ENCODE measurements at places on chromosomes 4 and X. TPM values are rescaled to one million over a fixed set of nuclear protein-coding genes. Genes with fewer than 3 reads are reported as not detected.

CYBB gene
- total RNA-seq: 6.6 TPM

TSPAN6 gene
- 2.3 TPM for total RNA-seq

HTN3 gene
- not detected for total RNA-seq

RBM46 gene
- not detected for total RNA-seq

ELMOD2 gene
- 9.2 TPM for total RNA-seq

DDX60 gene
- total RNA-seq: 3.0 TPM

SSX4 gene
- not detected for total RNA-seq

SPP1 gene
- 8.0 TPM for total RNA-seq

HTN1 gene
- total RNA-seq: not detected

HPGDS gene
- total RNA-seq: 0.79 TPM

FREM3 gene
- not detected for total RNA-seq

- no peak overlapping the region for H3K27ac ChIP-seq
- H3K4me1 ChIP-seq: no peaks in the 10 kb centered on the region
- no peak overlapping the region for H3K4me3 ChIP-seq
- DNase-seq: no peak
- no peaks in the 10 kb centered on the region for H3K36me3 ChIP-seq
These were observed 306.4 kb downstream of the CXXC4 start for GRCh38 chr4:104188301-104188700.

GRCh38 chr4:78047366-78047765 is 9.8 kb upstream of the FRAS1 start:
- H3K27me3 ChIP-seq: no peaks in the 10 kb centered on the region
- no peak overlapping the region for H3K27ac ChIP-seq
- no peaks in the 10 kb centered on the region for H3K4me1 ChIP-seq
- no peaks in the 10 kb centered on the region for H3K36me3 ChIP-seq
- no peak overlapping the region for H3K4me3 ChIP-seq

GRCh38 chr4:622996-623913 is 2.1 kb upstream of the PDE6B start:
- H3K36me3 ChIP-seq: no peaks in the 10 kb centered on the region
- no peak overlapping the region for H3K4me3 ChIP-seq
- no peak for DNase-seq
- no peak overlapping the region for H3K27ac ChIP-seq

DNA sequence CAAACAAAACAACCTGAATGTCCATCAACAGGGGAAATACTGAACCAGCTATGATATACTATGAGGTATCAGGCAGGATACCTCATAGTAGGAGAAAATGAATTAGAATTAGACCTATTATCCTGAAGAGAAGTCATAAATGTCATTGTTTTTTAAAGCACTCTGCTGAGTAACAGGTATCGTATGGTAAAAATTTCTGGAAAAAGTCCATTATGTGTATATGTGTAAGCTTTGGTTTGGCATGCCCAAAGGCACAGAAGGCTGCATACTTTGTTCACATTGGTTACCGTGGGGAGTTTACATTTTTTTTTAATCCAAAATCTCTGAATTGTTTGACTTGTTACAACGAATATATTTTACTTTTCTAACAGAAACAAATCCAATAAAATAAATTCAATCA is 70.5 kb downstream of the RPS3A start:
- H3K36me3 ChIP-seq: no peaks in the 10 kb centered on the region
- no peak overlapping the region for H3K4me3 ChIP-seq
- no peak overlapping the region for H3K27ac ChIP-seq
- H3K4me1 ChIP-seq: peaks cover 6% of the 10 kb centered on the region
- no peaks in the 10 kb centered on the region for H3K27me3 ChIP-seq

DNA sequence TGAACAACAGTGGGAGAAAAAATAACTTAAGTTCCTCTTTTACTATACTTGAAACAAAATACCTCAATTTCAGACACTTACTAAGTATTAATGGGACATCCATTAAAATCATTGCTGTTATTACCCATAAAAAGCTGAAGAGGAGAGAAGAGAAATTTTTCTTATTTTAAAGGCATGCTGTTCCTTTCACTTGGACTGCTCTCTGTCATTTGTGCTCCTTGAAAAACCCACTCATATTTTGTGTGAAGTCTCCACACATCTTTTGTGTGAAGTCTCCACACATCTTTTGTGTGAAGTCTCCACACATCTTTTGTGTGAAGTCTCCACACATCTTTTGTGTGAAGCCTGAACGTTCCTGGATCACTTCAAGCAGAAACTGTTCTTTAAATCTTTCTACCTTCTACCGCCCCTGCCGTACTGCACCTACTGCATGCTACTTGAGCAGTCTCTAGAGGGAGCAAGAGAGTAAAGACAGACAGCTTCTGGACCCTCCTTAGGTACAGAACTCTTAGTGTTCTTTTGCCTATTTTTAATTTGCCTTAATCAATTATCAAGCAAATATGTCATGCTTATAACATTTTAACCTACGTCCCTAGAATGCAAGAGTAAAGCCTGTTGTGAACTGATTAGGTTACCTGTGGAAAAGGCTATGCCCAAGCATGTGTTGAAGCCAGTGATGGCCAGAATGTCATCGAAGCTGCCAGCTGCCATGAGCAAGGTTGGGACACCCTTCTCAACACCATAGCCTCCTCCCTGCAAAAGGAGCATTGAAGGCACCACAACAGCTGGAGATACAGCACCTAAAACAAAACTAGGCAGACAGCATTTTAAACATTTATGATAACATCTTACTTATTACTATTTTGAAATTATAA is 27.1 kb upstream of the SLC9B1 start:
- H3K27me3 ChIP-seq: no peaks in the 10 kb centered on the region
- no peaks in the 10 kb centered on the region for H3K4me1 ChIP-seq
- H3K36me3 ChIP-seq: no peaks in the 10 kb centered on the region

GRCh38 chr4:55030589-55030988 is 94.8 kb downstream of the KDR start:
- no peaks in the 10 kb centered on the region for H3K36me3 ChIP-seq
- no peak for DNase-seq
- H3K27me3 ChIP-seq: no peaks in the 10 kb centered on the region
- no peaks in the 10 kb centered on the region for H3K4me1 ChIP-seq

DNA sequence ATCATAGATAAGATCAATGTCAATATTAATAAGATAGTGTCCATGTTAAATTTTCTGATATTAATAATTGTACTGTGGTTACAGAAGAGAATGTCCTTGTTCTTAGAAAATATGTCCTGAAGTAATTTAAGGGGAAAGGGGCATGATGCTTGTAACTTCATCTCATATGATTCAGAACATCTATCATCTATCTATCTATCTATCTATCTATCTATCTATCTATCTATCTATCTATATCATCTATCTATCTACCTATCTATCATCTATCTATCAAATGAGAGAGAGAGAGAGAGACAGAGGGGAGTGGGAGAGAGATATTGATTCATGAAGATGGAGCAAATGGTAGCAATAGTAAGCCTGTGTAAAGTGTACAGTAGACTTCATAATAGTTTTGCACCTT is 124.8 kb upstream of the FAT1 start:
- no peaks in the 10 kb centered on the region for H3K27me3 ChIP-seq
- no peaks in the 10 kb centered on the region for H3K4me1 ChIP-seq
- no peak for DNase-seq
- H3K36me3 ChIP-seq: no peaks in the 10 kb centered on the region

DNA sequence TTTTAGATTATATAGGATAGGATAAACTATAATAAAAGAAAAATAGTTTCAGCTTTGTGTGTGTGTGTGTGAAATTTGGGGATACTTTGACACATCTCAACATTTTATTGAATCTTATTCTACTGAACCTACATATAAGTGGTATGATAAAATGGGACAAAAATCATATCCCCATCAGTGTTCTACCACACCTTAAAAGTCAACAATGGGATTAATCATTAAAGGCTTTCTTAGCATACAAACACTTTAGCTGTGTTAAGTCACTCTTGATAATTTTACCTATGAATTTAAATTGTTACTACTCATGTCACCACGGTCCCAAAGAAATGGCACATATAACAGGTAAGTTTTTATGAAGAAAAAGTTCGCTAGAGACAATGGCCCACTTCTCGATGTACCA is 37.7 kb upstream of the LRBA start:
- H3K36me3 ChIP-seq: no peaks in the 10 kb centered on the region
- DNase-seq: no peak
- no peak overlapping the region for H3K27ac ChIP-seq
- H3K4me3 ChIP-seq: no peak overlapping the region
- H3K4me1 ChIP-seq: no peaks in the 10 kb centered on the region

- H3K4me1 ChIP-seq: no peaks in the 10 kb centered on the region
- H3K27ac ChIP-seq: no peak overlapping the region
- DNase-seq: no peak
These were observed 36.9 kb downstream of the PAQR3 start for GRCh38 chr4:78902298-78902697.

DNA sequence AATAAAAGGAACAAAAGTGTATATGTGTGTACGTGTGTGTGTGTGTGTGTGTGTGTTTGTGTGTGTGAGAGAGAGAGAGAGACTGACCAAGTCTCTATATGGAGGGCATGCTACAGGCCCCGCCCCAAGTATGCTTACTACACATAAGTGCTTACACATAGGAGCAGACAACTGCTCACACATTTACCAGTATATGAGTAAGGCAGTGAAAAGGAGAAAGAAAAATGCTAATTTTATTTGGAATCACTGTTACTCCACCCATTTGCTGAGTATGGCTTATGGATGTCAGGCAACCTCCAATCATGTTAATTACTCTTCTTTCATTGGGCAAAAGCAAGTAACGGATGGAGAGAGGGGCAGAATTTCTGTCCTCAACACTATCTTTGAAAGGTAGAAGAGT is 107.6 kb upstream of the STK26 start:
- no peaks in the 10 kb centered on the region for H3K27me3 ChIP-seq
- DNase-seq: no peak
- H3K27ac ChIP-seq: no peak overlapping the region
- no peaks in the 10 kb centered on the region for H3K36me3 ChIP-seq

DNA sequence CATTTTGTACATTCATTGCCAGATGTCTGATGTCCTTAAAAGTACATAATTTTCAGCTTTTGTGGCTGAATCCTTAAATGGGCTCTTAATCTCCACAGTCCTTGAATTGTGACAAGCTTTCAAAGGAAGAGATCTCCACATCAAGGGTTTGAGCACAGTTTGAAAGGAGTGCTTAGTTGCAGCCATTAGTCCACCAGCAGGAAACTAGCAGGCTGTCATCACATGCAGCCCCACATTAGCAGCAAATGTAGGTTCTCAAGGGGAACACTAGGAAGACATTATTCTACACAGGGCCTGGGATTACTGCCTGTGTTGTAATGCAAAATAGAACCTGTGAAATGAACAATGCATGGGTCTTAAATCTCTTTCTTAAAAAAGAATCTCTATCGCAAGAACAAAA is 173.2 kb downstream of the CBLL2 start:
- H3K4me3 ChIP-seq: no peak overlapping the region
- no peak overlapping the region for H3K27ac ChIP-seq
- no peaks in the 10 kb centered on the region for H3K36me3 ChIP-seq
- DNase-seq: no peak
- no peaks in the 10 kb centered on the region for H3K27me3 ChIP-seq
- no peaks in the 10 kb centered on the region for H3K4me1 ChIP-seq

DNA sequence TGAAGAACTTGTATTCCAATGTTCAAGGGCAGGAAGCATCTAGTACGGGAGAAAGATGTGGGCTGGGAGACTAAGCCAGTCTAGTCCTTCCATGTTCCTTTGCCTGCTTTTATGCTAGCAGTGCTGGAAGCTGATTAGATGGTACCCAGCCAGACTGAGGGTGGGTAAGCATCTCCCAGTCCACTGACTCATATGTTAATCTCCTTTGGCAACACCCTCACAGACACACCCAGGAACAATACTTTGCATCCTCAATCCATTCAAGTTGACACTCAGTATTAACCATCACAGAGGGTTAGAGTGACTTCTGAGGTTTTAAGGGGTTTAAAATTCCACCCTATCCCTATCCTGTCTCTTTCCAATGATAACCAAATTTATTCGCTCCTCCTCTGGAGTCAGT is 6.5 kb downstream of the HMGN5 start:
- no peaks in the 10 kb centered on the region for H3K36me3 ChIP-seq
- H3K4me3 ChIP-seq: no peak overlapping the region
- no peaks in the 10 kb centered on the region for H3K4me1 ChIP-seq
- no peak for DNase-seq

DNA sequence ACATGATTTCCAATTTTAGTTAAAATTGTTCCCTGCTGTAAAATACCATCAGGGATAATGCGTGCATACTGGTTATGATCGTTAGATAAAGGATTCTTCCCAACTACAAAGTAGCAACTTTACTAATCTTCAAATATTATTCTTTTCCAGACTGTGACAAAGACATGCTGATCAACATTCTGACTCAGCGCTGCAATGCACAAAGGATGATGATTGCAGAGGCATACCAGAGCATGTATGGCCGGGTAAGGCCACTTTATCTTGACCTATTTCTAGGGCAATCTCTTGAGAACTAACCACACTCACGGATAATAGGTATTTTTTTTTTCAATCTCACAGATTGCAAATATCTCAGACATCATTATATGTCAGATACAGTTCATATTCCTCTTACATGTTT is 47.0 kb downstream of the ANXA10 start:
- H3K36me3 ChIP-seq: no peaks in the 10 kb centered on the region
- DNase-seq: no peak
- H3K27ac ChIP-seq: no peak overlapping the region
- H3K27me3 ChIP-seq: no peaks in the 10 kb centered on the region
- H3K4me1 ChIP-seq: no peaks in the 10 kb centered on the region
- H3K4me3 ChIP-seq: no peak overlapping the region

- no peak for DNase-seq
- no peaks in the 10 kb centered on the region for H3K27me3 ChIP-seq
These were observed 271.5 kb downstream of the LDB2 start for GRCh38 chr4:16626945-16627344.

GRCh38 chr4:169121861-169122382 is 111.9 kb upstream of the CBR4 start:
- H3K27me3 ChIP-seq: no peaks in the 10 kb centered on the region
- no peak overlapping the region for H3K4me3 ChIP-seq
- H3K27ac ChIP-seq: no peak overlapping the region
- H3K36me3 ChIP-seq: peaks cover 2% of the 10 kb centered on the region

GRCh38 chr4:117249333-117249732 is 164.0 kb upstream of the TRAM1L1 start:
- DNase-seq: no peak
- H3K4me3 ChIP-seq: no peak overlapping the region
- H3K4me1 ChIP-seq: no peaks in the 10 kb centered on the region
- H3K27ac ChIP-seq: no peak overlapping the region
- no peaks in the 10 kb centered on the region for H3K27me3 ChIP-seq

DNA sequence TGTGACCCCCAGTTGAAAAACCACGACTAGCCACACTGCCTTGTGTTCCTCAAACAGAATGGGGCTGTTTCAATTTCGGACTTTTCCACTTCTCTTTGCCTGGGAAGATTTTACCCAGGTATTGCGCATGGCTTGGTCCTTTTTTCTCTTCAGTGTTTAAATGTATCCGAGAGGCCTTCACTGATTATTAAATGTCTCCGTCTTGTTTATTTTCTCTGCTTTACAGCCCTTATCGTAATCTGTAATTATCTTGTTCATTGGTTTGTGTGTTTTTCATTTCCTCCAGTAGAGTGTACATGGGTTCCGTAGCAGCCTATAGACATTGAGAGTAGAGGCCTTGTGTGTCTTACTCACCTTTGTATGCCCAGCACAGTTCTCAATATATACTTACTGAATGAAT is 2.4 kb downstream of the MOSPD2 start:
- H3K27ac ChIP-seq: no peak overlapping the region
- H3K4me3 ChIP-seq: no peak overlapping the region
- no peaks in the 10 kb centered on the region for H3K27me3 ChIP-seq
- H3K4me1 ChIP-seq: no peaks in the 10 kb centered on the region
- no peak for DNase-seq
